ENCODE measurements at places on chromosomes 2 and 18.
A peak's percentile ranks its signal among the peaks of the same experiment; 100 is the strongest.

DNA sequence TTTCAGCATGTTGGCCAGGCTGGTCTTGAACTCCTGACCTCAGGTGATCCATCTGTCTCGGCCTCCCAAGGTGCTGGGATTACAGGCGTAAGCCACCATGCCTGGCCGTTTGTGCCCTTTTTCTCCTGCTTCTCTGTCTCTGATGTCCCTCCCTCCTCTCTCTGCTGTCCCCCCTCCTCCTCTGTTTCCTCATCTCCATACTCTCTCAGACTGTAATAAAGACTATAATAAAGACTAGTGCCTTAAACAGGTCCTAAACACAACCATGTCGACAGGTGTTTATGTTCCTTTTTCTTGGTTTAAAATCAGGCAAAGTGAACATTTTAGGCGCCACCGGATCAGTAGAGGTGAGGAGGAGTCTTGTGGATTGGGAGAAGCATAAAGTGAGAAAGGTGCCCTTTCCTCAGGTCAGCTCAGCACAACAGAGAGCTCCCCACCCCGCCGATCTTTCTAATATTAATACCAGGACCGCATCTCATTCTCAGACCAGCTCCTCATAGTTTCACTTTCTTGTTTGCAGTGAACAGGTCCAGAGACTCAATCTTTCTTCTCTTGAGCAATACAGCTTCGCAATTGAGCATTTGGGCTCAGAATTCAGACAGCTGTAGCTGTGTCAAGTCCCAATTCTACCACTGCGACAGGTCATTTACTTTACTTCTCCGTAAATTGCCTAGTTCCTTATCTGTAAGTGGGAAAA is 23.7 kb downstream of the TIMM21 start:
- no peak for DNase-seq

DNA sequence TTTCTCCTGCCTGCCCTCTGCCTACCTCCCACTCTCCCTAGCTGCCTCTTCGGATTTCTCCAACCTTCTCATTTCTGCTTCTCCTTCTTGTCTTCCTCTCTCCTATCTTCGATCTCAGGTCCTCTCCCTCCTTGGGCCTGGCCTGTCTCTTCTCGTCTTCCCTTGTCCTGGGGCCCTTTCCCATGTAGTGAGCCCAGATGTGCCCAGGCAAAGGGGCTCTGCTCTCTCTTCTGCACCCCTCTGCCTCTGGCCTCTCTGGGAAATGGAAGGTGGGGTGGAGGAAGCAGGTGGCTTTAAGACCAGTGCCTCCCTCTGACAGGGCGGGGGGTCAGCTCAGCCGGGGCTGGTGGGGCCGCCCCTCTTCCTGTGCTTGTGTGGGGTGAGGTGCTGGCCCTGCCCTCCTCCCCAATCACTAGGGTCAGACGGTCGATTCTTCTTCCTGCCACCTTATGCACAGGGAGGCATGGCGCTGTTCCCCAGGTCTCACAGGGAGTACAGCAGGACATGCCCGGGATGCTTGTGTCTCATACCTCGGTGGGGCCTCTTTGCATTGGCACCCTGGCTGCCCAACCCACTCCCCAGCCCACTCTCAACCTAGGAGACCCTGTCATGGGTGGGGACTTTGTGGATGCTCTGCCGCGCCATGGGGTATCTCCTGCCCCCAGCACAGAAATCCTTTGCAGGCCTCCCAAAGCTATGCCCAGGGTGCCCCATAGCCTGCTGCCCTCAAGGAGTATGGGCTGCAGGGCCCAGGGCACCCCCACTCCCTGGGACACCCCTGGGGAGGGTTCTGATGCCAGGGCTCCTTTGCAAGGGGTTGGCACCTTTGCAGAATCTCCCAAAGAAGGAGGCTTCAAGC is 213.8 kb upstream of the HAAO start:
- no peak for DNase-seq

GRCh38 chr18:11258039-11258610 is 108.8 kb upstream of the PIEZO2 start:
- no peak for DNase-seq

GRCh38 chr2:10375570-10376281 is 72.4 kb downstream of the ODC1 start:
- no peak for DNase-seq

- DNase-seq, result no peak
These were observed 392.9 kb downstream of the MEIS1 start for GRCh38 chr2:66827851-66828250.

- DNase-seq, result no peak
These were observed 178.0 kb upstream of the HS6ST1 start for GRCh38 chr2:128496700-128497099.

GRCh38 chr2:120308038-120308910 is 37.7 kb upstream of the INHBB start:
- no peak for DNase-seq

DNA sequence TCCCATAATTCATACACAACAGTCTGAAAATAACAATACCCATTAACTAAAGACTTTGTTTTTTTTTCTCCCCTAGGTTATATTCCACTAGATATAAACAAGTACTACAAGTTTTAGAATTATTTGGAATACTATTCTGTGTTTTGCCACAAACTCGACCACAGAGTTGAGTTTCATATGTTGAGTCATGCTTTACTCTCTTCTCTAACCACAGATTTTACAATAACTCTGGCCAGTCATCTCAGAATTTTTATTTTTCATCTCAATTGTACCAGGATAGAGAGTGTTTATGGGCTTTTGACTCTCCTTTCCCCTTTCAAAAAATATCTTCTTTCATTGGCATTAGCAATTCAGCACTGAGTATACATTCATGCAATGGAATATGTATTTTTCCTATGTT is 348.7 kb upstream of the GALNT5 start:
- peak; percentile 71 for DNase-seq

DNA sequence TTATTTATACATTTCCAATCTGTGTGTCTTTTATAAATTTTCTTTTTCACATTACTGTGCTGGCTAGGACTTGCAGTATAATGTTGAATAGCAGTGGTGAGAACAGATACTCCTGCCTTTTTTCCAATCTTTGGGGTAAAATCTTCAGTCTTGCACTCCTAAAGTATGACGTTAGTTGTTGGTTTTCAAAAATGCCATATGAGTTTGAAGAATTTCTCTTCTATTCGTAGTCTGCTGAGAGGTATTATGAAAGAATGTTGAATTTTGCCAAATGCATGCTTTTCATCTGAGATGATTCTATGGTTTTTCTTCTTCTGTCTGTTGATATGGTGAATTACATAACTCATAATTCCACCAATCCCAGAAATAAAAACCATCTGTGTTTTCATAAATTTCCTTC is 335.3 kb upstream of the CHST9 start:
- no peak for DNase-seq

- no peak for DNase-seq
These were observed 242.6 kb downstream of the RIT2 start for GRCh38 chr18:42872838-42873237.

- DNase-seq, result no peak
These were observed 141.7 kb downstream of the RBM43 start for GRCh38 chr2:151120011-151120410.

DNA sequence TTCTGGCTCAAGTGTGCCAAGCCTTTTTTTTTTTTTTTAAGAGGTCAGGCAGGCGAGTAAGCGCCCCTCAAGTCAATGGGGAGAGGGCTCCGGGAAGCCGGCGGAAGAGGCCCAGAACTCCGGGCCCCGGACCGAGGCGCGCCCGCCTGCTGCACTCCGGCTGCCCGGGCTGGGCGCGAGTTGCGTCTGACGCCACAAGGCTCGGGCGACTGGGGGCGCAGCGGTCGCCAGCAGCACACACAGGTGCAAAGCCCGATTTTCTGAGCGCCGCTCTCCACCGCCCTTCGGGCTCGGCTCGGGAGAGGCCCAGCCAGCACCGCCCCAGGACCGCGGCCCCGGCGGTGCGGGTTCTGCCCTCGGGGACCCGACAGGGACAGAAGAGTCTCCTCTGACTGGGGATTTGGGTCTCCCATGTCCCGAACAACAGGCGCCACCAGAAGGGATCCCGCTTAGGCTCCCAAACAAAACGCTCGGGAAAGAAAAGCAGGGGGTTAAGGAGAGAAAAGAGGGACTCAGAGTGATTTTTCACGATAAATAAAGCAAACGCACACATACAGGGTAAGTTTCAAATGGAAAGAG is 787 bp downstream of the ERBB4 start:
- DNase-seq, result no peak

- no peak for DNase-seq
These were observed 138.9 kb upstream of the ERBB4 start for GRCh38 chr2:212677466-212677865.

DNA sequence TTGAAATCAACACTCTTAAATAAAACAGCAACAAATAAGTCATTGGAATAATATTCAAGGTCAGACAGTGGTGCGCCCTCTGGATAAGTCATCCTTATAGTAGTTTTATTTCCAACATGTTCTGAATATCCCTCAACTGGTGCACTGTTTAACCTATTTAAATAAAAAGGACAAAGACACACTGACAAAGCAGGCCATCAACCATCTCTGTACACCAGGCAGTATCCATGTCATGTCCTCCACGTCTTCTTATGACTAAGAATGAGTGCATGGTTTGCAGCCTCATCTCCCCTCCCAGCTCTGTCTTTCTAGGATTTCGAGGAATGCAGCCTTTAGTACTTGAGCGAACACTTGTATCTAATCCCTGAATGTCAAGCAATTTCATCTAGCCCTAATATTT is 42.4 kb downstream of the ST3GAL5 start:
- peak; percentile 87 for DNase-seq

DNA sequence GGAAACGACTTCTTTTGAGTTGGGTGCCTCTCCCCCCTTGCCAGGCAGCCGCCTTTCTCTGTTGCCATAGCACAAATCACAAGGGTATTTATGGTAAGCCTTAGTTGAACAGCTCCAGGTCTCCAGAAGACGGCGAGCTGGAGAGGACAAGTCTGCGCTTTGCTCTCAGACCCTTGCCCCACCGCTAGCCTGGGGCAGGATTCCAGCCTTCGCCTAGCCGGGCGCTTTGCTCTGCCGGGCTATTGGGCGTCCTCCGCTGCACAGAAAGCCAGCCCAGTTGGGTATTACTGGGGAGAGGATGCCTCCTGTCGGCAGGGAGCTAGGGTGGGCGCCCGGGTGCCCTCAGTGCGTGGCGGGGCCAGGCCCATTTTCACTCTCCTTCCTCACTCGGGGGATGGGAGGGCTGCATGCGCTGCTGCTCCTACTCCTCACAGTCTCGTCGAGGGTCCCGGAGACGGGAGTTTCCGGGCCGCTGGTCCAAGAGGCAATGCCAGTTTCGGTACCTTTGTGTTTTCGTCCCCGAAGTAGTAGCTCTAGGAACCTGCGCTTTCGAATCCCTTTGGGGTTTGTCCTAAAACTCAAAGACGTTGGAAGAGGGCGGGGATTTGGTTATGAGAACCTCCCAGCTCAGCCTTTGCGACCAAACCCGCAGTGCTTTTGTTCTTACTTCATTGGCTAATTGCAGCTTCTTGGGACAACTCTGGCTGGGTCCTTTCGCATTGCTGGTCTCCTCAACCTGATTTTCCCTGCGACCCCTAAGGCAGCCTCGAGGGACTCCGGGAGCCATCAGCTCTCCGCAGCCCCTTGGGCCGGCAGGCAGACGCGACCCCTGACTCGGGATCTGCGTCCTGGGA is 3.6 kb upstream of the DLX2 start:
- peak; percentile 55 for DNase-seq

- DNase-seq, result no peak
These were observed 677.0 kb downstream of the RNF144A start for GRCh38 chr2:7594211-7594610.

DNA sequence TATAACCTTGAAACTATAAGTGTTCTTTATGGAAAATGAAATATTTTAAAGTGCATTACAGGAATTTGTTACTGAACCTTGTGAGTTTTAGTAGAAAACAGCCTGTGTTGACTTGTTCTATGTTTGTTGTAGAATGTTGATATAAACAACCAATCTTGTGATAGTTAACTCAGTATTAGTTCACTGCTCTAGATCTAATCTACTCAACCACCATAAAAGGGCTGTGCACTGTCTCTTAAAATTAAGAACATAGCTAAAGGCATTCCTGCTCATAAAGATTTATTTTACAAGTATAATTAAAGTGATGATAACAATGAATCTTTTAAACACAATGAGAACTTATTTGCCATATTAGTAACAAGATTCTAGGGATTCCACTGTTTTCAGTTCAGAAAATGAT is 110.5 kb upstream of the KLF7 start:
- no peak for DNase-seq

- no peak for DNase-seq
These were observed 227.3 kb downstream of the LOXHD1 start for GRCh38 chr18:46429649-46430224.

DNA sequence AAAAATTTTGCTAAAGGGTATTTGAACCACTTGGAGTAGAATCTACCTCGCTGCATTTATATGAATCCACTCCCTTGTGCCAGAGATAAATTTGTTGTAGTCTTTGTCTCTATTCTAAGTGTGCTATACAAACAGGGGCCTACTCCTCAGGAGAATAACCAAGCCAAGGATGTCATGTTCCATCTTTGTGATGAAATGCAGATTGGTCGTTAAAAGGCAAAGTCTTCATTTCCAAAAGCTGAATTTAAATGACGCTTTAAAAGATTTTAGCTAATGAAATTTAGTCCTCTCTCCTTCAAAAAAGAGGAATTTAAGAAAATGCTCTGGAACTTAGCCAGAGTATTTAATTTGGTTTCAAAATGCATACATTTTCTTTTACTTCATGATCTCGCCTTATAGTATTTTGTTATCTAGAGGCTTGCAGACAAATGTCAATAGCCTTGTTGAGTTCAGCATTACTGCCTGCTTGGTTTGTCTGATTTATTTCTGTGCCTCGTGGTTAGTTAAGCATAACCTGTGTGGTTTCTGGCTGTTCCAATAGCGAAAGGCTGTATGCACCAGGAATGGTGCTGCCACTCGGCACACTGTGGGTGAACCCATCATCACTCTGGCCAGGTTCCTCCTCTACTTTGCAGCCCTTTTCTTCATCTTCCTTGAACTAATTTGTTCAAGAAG is 417.6 kb downstream of the ZNF521 start:
- no peak for DNase-seq

- peak; percentile 97 for DNase-seq
These were observed 167.1 kb downstream of the ZFP36L2 start for GRCh38 chr2:43059183-43059897.

DNA sequence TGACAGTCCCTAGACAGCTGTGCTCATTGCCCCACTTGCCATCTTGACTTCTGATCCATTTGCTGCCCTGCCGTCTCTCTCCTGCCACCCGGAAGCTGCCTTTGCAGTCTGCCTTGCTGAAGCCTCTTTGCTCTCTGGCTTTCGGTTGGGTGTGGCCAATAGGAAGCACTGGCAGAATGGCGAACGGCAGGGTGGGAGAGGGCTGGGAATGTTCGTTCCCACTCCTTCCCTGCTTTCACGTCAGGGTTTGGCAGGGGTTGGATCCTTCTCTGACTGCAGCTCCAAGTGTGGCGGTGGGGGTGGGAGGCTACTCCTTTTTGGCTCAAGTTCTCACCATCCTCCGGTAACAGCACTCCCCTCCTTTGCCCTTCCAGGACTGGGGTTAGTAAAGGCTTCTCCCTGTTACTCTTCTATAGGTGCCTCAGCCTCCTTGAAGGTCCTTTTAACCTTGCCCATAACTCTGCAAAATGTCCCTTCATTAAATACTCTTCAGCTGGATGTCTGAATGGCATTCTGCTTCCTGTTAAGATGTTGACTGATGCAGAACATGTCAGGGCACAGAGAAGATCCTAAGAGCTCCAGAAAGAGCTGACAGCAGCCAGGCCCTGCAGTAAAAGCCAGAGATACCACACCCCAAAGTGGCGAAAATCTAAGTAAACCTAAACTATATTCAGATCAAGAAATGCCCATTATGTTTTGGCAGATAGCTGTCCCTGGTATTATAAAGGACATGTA is 299.7 kb downstream of the CDCA7 start:
- DNase-seq, result no peak

Measured in fibroblast of skin of back (primary cell).